Fibroblast of skin of left biceps (primary cell): ENCODE measurements at places on chromosomes 3 and 15.
A peak's percentile ranks its signal among the peaks of the same experiment; 100 is the strongest.

DNA sequence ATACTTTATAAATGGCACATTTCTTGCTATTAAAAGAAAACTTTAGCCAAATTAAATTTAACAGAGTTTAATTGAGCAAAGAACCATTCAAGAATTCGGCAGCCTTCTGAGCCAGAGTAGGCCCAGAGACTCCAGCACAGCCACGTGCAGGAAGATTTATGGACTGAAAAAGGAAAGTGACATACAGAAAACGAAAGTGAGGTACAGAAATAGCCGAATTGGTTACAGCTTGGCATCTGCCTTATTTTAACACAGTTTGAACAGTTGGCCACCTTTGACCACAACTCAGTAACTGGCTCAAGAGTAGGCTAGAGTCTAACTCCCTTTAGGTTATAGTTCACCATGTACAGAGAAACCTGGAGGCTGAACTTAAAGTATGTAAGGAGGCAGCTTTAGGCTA is 17.6 kb downstream of the CFAP44 start:
- no peak for DNase-seq

- no peak for DNase-seq
Measured at GRCh38 chr15:80121546-80121945, 31.3 kb upstream of the FAH start.

DNA sequence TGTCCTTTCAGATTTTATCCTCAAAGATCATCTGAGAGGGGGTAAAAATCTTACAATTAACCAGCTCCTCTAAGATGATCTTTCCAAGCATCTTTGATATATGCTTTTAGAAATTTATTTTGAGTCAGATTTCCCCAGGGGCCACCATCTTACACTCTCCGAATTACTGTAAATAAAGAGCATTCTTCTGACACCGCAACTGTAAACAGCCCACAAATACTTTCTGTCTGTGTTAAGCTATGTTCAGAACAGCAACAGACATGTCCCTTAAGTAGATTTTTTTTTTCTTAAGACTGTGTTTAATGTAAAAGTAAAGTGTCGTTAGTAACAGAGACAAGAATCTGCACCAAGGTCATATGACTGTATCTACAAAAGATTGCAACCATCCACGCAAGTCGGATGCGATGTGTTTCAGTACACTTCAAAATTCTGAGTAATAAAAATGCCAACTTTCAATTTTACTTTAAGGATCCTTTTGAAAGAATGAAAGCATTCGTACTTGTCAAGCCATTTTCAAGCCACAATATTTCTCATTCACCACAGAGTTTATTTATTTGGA is 159.0 kb upstream of the KCNH8 start:
- DNase-seq: no peak

- DNase-seq: no peak
Measured at GRCh38 chr3:36964817-36965216, 20.0 kb upstream of the TRANK1 start.

DNA sequence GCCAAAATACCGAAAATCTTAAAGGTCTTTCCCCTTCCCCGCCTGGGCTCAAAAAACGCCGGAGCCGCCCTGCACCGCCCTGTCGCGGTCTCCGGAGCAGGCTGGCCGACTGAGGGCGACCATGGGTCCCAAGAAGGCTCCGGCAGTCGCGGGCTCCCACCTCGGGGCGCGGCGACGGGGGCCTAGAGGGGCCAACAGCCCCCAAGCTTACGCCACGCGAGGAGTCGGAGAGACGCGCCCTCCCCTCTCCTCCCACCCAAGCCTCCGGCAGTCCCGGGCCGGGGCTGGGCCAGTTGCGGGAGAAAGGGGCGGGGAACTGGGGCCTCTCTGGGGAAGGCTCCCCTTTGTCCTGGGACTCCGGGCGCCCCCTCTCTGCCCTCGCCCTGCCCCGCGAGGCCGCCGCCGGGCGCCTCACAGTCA is 69.2 kb downstream of the GOLGA8B start:
- peak; percentile 9 for DNase-seq

GRCh38 chr3:178329936-178330335 is 206.3 kb upstream of the KCNMB2 start:
- DNase-seq: no peak

GRCh38 chr15:92383519-92384324 is 10.0 kb upstream of the ST8SIA2 start:
- no peak for DNase-seq

GRCh38 chr15:78340231-78341056 is at the start of gene CRABP1:
Gene CRABP1 (plus strand): TSS chr15:78340353. CDS start chr15:78340429, 76 bp downstream.
- no peak for DNase-seq

DNA sequence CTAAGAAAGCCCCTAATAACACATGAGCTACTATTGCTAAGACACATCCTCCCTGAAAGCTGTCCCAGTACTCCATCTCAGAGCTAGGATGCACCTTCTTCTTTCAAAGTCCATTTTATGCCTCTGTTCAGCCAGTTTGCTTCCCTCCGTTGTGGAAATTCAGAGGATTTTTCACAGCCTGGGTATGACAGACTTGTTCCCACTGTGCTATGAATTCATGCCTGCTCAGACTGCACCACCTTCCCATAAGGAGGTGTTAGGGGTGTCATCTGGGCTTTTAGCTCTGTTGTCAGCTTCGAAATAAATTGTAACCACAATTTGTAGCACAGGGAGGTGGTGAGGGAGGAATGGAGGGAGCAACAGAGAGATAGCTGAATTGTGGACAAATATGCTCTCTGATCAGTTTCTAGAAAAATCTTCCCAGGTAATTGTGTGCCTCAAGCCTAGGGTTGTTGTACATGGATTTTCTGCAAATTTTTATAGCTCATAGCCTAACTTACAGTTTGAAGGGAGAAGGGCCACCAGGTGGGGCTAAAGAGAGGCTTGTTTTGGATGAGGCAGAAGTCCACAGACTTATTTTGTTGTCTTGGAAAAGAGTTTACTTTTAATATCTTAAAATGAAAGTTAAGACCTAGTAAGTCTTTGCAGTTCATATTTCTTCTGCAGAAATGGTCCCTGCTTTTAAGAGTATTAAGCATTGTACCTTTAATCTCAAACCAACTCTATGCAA is 462.0 kb downstream of the PDCD6IP start:
- DNase-seq: no peak

DNA sequence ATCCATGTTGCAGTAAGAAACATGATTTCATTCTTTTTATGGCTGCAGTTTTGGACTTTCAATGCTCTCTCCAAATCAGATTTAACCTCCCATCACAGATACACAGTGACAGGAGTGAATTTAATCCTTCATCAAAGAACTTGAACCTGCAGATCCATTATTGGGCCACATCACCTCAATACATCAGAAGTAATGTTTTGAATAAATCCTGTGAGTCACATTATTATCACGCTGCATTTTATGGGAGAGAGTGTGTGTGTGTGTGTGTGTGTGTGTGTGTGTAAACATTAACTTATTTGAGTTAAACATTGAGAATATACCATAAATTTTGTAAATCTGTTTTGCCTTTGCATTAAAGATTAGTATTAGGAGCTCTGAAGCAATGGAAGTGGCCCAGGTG is 316.7 kb downstream of the FOXP1 start:
- DNase-seq: no peak

DNA sequence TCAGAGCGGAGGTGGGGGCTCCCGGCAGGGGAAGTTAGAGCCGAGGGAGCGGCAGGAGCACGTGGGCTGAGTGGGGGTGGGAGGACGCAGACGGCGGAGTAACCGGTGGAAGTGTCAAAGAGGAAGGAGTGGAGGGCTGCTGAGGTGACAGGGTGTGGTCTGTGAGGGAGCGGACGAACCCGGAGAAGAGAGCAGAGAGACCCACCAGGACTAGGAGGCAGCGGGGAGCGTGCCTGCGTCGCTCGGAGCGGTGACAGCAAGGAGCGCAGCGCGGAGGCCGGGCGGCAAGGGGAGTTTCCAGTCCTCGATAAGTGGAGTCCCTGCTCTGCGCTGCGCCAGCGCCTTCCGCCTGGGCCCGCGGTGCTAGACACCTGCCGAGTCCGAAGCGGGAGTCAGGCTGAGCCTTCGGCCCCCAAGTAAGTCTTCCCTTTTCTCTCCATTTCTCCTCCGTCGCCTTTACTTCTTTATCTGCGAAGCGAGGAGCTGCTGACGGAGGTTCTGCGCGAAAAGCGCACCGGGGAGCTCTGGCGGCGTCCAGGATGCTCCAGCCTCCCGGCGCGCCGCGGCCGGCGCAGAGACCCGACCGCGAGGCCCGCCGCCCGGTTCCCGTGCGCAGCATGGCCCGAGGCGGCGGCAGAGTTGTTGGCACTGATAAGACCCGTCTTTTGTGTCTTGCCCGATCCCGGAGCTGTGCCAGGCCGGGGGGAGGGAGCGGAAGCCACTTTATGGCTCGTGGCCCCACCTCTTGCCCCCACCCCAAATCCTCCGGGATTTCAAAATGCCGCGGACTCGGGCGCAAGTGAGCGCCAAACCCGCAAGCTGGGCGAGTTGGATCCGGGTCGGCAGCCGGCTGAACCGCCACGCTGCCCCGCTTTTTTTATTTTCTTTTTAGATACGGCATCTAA is 533.0 kb upstream of the SEMA6D start:
- no peak for DNase-seq

- no peak for DNase-seq
Measured at GRCh38 chr3:112689989-112690388, 49.0 kb upstream of the CCDC80 start.

DNA sequence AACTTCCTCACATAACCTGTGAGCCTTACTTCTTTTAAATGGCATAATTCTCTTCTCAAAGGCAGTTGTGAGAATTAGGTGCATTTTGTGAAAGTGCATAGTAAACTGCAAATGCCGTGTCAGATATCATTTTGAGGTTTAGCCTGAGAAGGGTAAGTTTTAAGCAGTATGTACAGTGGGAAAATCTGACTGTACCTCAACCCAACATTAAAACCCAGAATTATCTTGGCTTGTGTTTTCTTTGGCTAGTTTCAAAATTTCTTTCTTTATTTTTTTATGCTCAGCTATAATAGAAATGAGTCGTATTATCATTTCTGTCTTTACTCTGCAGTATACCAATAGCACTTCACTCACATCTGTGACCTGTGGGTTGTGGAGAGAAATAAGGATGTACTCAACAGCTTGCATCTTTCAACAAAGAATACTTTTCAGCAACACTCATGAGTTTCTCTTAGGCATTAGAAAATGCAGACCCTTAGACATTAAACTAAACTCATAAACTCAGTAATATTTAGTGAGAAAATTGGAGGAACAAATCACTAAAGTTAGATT is 65.7 kb downstream of the RASA2 start:
- DNase-seq: no peak
